ENCODE measurements at places on chromosomes 4 and X. TPM values are rescaled to one million over a fixed set of nuclear protein-coding genes. Genes with fewer than 3 reads are reported as not detected.

GRCh38 chr4:80578001-80578400, 242.5 kb downstream of the CFAP299 start:
- no peak for DNase-seq

PNMA6A gene
- 0.26 TPM for total RNA-seq

GRCh38 chr4:87354168-87355102, 31.8 kb upstream of the HSD17B13 start:
- DNase-seq: no peak

DNA sequence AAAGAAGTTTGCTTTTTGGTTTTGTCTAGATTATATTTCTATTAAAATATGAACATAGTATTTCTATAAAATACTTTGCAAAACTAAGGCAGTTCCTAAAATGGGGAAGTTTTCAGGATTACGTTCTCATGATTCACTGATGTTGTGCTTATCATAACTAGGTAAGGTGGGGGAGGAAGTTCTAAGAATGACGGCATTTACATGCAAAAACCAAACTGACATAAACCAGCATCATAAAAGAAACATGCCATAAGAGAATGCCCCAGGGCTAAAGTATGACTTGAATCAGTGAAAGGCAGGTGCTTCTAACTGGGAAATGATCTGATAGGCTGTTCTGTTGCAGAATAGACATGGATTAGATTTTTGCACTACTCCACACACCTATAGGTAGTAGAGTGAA, 204.7 kb upstream of the JADE1 start:
- no peak for DNase-seq

TCEANC gene
- total RNA-seq: 3.3 TPM

TLR6 gene
- 2.7 TPM for total RNA-seq

GRK4 gene
- 8.0 TPM for total RNA-seq

PWWP3B gene
- total RNA-seq: 0.11 TPM

DNA sequence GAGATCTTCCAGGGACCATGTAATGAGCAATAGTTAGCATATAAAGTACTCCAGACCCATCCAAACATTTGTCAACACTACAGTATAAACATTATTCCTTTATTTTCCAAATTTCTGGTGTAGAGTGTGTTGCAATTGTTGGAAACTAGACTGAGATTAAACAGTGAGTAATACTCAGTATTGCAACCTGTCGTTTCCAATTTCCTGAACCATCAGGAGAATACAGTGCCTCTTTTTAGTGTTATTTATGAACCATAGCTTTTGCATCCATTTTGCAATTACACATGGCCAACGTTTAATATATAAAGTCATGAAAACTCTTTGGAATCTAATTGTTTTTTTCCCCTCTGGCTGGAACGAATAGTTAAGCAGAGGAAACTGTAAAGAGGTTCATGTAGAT, 58.3 kb upstream of the DHRSX start:
- DNase-seq: no peak

- no peak for DNase-seq
These were observed 134.7 kb downstream of the PDE5A start for GRCh38 chr4:119493886-119494285.

DNA sequence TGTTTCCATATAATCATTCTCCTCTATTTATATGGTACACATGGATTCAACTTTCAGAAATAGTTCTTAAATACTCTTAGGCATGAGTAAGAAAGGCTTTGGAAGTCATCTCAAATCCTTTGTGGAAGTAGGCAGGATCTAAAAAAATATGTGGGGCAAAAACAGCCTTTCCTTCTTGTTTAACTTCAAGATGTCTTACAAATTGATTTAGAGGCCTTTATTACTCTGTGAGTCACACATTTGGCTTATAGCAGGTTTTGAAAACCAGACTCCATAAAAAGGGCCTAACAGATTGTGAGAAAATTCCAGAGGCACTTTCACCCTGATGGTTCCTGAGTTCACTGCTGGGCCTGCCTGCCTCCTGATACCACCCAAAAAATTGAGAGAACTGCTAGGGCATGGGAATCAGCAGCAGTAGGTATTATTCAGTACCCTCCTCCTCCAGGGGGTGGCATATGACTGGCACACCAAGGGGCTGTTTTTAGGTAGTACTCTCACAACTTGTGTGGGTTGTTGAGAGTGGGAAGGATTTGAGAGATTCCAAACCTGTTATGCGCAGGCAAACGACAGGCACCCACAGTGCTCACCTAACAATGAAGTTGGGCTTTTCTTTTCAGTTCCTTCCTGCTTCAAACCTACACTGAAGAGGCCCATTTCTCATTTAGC, 162.7 kb upstream of the MBNL3 start:
- DNase-seq: no peak

GRCh38 chr4:10783351-10783750, 98.8 kb upstream of the CLNK start:
- no peak for DNase-seq

GRCh38 chrX:105018865-105019264, 201.6 kb downstream of the TEX13A start:
- DNase-seq: no peak

- no peak for DNase-seq
These were observed 327.8 kb downstream of the NR3C2 start for GRCh38 chr4:148114436-148114835.

- DNase-seq: no peak
These were observed 184.2 kb upstream of the GPRIN3 start for GRCh38 chr4:89491761-89492160.

DNA sequence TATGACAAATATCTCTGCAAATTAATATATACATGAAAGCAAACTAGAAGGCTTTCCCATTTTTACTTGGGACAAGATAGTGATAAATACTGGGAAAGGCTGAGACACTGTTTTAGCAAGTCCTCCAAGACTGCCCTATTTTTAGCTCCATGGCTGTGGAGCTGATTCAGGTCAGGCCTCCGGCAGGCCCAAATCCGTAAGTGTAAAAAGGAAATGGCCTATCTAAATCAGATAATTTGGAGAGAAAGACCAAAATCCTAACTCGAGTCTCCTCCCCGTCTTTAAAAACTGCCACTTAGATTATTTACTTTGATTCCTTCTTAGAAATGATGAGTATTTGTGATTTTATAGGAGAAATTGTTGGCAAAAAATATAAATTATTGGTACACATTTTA, 2.9 kb downstream of the OTUD4 start:
- DNase-seq: no peak

GRCh38 chr4:41460641-41461040, 77.3 kb upstream of the LIMCH1 start:
- no peak for DNase-seq

GABRA4 gene
- total RNA-seq: 0.40 TPM

DNA sequence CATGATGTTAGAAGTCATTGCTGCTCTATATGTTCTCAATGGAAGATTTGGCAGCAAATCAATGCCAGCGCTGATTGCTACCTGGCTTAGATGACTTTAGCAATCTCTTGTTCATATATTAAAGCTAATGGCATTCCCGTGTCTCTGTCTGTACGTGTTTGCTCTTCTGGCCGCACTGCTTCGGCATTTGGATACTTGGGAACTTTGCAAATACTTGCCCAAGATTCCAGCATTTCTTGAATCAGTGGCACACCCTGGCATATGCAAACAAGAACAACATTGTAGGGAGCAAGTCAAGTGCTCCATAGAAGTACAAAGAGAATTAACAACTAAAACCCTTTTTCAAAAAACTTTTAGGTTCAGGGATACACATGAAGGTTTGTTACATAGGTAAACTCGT, 128.9 kb upstream of the TMEM164 start:
- DNase-seq: no peak

DNA sequence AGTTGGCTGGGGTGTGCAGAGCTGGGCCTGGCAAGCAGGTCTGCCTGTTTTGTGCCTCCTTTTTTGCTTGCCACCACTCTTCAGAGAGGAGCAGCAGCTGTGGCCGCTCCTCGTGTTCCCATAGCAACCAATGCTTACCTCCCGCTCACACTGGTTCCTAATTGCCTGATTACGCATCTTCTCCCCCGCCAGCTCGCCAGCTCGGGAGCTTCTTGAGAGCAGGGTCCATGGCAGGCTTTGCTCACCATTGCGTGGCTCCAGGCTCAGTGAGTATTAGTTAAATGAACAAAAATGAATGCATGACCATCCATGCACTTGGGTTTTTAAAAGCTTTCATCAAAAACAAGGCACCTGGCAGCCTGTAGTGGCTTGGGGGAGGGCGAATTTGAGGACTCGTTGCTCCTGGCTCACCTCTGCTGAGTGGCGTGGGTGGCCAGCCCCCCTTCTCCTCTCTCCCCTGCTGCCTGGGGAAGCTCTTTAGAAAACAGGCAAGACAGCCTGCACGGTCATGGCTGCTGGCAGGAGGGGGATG, 14.2 kb upstream of the PJA1 start:
- no peak for DNase-seq

DNA sequence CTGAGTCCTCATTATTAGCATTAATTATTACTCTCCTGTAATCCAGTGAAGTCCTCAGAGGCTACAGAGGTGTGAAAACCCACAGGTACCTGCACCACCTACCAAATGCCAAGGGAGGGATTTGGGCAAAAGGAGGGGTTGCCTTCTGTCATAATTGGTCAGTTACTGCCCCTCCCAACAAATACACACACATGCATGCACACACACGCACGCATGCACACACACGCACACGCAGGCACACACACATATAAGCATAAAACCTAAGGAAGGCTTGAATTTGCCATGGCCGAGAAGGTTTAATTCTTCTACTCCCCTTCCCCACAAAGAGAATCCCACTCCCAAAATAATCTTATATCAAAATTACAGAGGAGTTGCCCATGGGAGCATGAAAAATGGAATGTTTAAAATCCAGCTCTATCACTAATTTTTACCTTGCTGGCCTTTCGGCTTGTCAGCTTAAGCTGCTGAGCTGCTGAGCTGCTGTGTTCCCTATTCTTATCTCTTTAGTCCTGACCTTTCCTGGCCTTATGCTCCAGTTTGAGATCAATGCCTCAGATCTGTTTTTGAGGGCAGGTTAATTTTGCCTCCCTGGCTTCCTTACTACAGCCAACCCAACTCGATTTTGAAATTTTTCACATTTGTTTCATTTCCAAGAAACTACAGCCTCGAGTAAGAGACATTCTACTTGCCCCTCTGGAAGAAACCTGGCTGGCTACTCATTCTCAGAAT, 95.0 kb downstream of the CAMK2D start:
- DNase-seq: no peak

FAAH2 gene
- 20.9 TPM for total RNA-seq

- no peak for DNase-seq
These were observed 200.9 kb upstream of the MID1 start for GRCh38 chrX:10821293-10821692.

DNA sequence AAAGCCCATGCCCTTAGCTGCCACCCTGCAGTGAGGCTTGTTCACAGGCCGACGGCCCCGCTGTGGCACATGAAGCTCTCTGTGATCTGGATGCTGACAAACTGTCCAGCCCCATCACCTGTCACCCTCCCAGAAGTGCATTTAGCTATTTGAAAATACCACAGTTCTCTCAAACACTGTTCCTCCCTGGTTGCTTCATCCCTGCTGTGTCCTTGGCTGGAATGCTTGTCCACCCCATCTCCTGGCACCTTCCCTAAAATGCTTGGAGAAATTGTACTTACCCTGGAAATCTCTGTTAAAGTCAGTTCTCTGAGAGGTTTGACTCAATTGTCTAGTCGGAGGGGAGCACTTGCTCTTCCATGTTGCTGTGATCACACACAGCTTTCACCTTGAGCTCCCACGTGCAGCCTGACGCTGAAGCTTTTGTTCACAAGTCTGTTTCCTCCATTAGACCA, 10.1 kb downstream of the SYNPO2 start:
- DNase-seq: no peak

DNA sequence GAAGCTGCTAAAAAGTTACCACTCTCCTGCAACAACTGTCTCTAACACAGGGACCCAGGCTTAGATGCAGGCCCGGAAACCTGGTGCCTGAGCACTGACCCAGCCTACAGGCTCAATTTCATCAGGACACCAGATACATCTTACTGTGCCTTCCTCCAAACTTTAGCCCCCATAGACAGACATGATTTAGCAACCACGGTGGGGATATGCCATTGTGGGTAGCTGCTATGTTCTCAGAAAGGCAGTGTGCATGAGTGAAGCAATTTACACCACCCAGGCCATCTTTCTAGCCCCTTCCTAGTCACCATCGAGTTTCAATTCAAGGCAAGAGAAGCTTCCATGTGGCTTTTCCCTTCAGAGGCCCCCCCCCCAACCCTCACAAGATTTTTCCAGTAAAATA, 2.7 kb downstream of the HS3ST1 start:
- DNase-seq: no peak

PNMA3 gene
- 0.26 TPM for total RNA-seq

- DNase-seq: no peak
These were observed 132.3 kb upstream of the NR3C2 start for GRCh38 chr4:148574502-148574901.

DNA sequence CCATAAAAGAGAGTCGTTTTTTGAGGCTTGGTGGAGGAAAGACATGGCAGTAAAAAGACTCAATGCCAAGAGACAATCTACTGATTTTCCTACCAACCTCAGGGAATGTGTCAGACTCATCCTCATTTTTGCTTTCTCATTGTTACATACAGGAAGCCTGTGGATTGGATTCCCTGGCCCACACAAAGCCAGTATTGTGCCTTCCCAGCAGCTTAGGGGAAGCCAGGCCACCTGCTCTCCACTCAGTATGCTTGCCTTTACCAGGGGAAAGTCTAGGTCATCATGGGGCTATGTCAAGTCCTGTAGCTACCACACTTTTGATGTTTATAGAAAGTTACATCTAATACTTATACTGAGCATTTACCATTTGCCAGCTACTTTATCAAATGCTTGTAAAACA, 11.0 kb downstream of the BMX start:
- DNase-seq: no peak

DNA sequence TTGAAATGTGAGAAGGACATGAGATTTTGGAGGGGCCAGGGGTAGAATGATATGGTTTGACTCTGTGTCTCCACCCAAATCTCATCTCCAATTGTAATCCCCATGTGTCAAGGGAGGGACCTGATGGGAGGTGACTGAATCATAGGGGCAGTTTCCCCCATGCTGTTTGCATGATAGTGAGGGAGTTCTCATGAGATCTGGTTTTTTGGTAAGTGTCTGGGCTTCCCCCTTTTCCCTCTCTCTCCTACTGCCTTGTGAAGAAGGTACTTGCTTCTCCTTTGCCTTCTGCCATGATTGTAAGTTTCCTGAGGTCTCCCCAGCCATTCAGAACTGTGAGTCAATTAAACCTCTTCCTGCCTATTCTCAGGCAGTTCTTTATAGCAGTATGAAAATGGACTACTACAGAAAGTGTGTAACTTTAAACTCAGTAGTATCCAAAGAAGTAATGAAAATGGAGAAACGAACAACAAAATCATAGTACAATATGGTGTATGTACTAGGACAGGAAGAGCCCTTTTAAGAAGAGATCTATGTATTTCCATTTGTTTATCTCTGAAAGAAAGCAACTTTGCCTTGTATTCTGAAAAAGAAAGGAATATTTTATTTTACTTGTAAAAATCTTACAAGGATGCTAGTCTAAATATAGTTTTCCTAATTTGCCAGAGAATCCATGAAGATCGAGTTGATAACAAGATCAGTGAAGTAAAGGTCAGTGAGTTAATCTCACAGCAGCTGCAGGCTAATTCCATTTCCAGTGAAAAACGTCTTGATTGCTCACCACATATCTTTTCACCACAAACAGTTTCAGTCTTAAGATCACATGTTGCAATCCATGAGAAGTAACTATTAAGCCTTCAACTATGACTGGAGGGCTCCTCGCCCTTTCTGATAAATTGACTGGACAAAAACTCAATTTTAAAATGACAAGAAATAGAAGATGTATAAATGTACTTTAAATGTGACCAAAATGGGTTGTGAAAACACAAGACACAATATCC, 20.5 kb downstream of the PKD2 start:
- DNase-seq: no peak

All from suprapubic skin (tissue), 4 donors.